ENCODE measurements at places on chromosomes 4 and X. TPM values are rescaled to one million over a fixed set of nuclear protein-coding genes. Genes with fewer than 3 reads are reported as not detected.

Gene MAGEA12
- polyA plus RNA-seq, result not detected

Gene CNGA1
- polyA plus RNA-seq, result 0.46 TPM

Gene TREX2
- polyA plus RNA-seq, result not detected

Gene COX7B
- 5,076 TPM for polyA plus RNA-seq

Gene MSX1
- 0.86 TPM for polyA plus RNA-seq

Gene PPM1K
- polyA plus RNA-seq, result 35.1 TPM

Gene CD99
- polyA plus RNA-seq, result 8.3 TPM

Gene MAGEB17
- not detected for polyA plus RNA-seq

Gene NWD2
- polyA plus RNA-seq, result 21.9 TPM

Gene C4orf50
- 0.83 TPM for polyA plus RNA-seq

Gene TEX11
- polyA plus RNA-seq, result not detected

Gene NAT8L
- 3.7 TPM for polyA plus RNA-seq

Gene PLP1
- polyA plus RNA-seq, result 43.0 TPM

Gene DOK7
- not detected for polyA plus RNA-seq

All from Purkinje cell (primary cell).